ENCODE measurements at places on chromosomes 1 and 21.

GRCh38 chr1:203678943-203679661 lies 52.5 kb downstream of the ATP2B4 start:
- no peak for DNase-seq

DNA sequence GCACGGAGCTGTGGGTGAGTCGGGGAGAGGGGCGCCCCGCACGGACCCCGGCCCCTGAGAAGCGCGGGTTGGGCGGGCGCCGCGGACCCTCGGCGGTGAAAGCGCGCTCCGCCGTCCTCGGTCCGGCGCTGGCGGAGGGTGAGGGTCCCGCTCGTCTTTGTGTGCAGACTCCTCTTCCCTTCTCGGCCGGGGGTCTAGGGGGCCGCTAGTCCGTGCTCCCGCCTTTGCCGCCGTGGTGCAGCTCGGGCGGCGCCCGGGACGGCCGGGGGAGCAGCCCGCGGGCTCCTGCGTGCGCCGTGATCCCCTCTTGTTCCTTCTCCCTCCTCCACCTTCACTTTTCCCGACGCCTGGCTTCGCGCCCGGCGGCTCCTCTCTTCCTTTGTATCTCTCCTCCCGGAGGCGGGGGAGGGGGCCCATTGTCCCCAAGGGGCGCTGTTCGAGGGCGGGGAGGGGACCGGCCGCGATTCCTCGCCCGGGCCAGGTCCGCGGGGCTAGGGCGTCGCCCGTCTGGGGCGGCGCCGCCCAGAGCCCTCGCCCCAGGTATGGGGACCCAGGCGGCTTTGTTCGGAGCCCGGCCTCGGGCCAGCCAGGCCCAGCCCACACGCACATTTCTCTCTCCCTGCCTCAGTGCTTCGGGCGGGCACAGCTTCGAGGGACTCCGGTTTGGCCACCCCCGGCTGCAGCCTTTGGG lies 519 bp downstream of the FNBP1L start:
- DNase-seq = no peak

DNA sequence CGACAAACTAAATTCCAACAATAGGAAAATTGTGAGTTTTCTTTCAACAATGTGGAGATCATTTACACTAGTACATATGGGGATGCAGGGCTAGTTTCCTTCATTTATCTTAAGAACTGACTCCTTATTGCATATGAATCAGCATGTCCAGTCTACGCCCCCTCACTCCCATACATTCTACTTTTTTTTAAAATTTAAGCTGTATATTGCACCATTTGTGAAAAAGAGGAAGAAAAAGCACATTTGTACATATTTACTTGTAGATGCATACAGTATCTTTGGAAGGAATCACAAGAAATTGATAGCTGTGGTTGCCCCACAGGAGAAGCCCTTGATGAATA lies 15.9 kb downstream of the VPS26C start:
- DNase-seq = no peak

GRCh38 chr21:38301321-38302214 lies 44.8 kb downstream of the KCNJ15 start:
- no peak for DNase-seq

- no peak for DNase-seq
Observed at GRCh38 chr1:78839704-78840277, 166.7 kb downstream of the ADGRL4 start.

DNA sequence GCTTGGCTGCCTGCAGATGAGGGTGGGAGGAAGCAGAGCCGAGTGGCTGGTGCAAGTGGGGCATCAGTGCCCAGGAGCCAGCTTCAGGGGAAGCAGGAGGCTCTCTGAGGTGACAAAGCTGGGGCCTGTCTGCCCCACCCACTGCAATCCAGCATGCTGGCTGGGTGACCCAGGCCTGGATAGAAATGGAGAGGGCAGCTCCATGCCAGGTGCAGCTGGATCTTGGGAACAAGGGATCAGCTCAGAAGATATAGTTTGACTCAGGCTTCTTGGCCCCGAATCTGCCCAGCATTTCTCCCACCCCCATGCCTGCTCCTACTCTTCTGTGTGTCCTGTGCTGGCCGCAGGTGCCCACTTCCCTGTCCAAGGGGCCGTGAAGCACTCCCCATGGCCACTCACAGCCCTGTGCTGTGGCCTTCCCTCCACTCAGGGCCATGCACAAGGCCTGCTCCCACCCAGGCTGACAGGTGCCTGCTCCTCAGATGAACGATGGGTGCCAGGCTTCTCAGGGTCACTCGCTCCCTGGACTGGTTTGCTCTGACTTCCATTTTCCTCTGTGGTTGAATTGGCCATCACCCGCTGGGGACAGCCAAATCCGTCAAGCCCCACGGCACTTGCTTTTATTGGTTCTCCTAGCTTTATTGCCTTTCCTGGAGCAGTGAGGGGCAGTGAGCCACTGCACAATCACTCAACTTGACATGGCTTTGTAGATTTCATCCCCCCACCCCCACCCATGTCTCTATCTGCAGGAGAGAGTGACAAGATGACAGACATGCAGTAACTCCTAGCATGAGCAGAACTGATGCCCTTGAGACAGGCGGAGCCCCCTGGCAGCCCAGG lies 174.8 kb upstream of the VAMP3 start:
- DNase-seq = no peak

- DNase-seq = no peak
Observed at GRCh38 chr21:42835211-42835610, 44.1 kb downstream of the WDR4 start.

DNA sequence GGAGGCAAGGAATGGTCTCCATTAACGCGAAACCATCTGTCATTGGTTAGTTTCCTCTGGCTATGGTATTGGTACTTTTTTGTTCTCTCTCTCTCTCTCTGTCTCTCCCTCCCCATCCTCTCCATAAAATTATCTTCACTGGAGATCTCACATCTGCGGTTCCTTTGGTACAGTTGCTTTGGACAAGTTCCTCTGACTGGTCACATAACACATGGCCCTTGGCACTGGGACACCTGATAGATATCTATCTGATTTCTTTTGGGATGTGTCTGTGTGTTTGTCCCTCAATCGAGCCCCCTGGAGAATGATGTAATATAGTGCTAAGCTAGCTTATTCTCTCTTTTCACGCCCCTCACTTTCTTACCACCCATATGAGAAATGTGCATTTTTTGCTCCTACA lies 682.0 kb upstream of the B3GALT2 start:
- DNase-seq = no peak

DNA sequence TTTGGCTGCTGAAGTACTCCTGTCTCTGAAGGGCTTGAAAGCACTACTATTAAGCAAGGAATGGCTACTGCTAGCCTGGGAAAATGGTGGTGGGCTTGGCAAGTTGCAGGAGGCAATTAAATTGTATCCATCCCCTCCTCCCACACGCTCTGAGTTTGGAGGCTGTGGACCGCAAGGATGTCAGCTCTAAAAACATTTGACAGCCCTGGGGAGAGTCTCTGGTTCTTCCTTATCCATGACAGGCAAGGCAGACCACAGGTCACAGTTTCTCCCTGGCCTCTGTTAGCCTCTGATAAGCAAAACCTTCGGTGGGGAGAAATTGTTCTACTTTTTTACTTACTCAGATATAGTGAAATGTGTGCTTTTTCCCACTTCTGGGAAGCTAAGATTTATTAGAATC lies 46.6 kb downstream of the S1PR1 start:
- DNase-seq = no peak

GRCh38 chr21:32393677-32394001 lies 827 bp upstream of the URB1 start:
- no peak for DNase-seq

All from cortex of kidney (tissue), 1 donor.